ENCODE measurements at places on chromosomes 5 and 9.

DNA sequence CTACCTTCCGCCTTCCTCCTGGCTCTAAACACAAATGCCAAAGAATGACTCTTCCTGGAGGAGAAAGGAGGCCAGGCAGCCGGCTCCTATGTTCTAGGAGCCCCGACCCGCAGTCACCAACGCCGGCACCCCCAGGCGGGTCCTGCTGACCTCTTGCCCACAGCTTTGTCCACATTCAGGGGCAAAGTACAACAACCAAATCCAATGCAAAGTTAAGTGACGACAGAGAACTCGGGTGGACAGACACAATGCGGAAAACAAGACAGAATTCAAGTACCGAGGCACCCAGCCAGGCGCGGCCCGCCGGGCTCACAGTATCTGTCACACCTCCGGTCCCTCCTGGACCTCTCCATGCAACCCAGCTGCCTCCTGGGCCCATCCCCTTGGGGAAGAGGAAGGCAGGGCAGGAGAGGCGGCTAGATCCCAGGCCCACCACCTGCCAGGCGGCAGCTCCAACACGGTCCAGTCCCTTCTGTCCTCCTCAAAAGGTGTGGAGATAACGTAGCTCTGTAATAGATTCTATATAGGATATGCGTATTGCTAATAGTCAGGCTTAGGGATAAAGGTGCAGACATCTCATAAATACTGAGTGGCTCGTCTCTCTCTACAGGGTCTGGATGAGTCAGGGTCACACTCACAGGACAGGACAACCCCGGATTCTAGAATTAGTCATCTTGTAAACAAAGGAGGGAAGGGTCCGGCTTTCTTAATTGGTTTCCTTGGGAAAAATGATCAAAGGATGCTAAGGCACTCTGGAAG, 46.9 kb upstream of the UBAC1 start:
- DNase-seq, result peak; percentile 76

DNA sequence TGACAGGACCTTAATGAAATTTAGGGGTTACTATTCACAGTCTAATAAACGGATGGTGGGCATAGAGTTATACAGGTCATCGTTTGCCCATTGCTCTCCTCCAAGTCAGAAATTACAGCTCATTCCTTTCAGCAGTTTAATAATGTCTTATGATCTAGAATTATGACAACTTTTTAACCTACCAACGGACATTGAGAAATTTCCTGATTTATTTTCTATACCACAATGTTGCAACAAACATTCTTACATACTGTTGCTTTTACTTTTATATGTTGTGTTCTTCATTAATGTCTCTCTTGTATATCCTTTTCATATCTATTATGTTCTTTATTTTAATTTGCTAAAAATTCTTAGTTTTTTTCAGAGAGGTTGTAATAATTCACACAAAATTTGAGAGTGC, 152.8 kb upstream of the PRLR start:
- DNase-seq, result no peak

GRCh38 chr5:139772089-139772791, 23.4 kb upstream of the PSD2 start:
- no peak for DNase-seq

DNA sequence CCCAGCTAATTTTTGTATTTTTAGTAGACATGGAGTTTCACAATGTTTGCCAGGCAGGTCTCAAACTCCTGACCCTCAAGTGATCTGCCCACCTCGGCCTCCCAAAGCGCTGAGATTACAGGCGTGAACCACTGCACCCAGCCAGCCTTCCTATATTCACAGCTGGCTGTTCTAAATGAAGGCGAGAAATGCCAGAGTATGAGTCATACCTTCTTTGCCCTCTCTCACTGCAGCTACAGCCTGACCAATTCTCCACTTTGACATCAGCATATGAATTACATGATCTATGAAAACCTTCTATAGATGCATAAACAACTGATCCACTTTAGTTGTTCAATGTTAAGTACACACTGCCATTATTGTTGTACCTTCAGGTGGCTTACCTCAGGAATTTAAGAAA, 14.5 kb downstream of the APTX start:
- DNase-seq, result no peak

GRCh38 chr9:135926402-135927194, 19.3 kb upstream of the CAMSAP1 start:
- peak; percentile 89 for DNase-seq

DNA sequence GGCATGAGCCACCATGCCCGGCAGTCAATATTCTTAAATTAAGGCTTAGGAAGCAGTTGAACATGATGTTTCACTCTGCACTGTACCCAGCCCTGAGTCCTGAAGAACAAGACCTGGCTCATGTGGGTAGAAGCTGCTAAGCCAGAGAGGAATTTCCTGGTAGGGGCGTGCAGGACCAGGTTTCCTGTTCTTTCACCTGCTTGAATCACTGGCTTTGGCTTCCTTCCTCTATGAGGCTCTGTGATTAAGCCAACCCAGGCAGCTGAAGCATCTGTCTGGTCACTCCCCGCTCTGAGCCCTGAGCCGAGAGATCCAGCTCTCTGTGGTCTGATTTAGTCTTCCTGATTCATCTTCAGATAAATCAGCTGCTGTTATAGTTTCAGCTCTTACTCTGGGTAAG, 29.1 kb downstream of the CFAP77 start:
- DNase-seq, result no peak

- no peak for DNase-seq
Observed at GRCh38 chr5:1461396-1461795, 16.2 kb upstream of the SLC6A3 start.
